NK-92 treated with Interleukin-12 subunit alpha and Interleukin-12 subunit beta, amount 100 ng/mL, for 24 hours (cell line): ENCODE measurements at places on chromosomes 5 and 9.

- no peak for DNase-seq
Observed at GRCh38 chr5:51395666-51396356, 12.6 kb downstream of the ISL1 start.

DNA sequence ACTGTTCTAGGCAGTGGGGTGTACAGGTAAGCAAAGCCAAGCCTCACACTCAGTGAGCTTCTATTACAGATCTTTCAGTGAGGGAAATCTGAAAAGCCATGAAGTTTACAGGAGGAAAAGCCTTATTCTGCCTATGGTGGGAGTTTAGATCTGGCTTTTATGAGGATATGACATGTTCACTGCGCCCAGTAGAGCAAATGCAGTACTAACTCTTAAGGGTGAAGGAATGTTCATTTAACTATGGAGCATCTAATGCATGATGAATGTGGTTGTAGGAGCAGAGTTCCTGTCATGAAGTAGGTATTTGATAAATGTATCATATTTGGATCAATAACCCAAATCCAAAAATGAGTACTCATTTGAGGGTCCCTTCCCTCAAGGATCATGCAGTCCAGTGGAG, 230.2 kb upstream of the PAPPA start:
- no peak for DNase-seq

DNA sequence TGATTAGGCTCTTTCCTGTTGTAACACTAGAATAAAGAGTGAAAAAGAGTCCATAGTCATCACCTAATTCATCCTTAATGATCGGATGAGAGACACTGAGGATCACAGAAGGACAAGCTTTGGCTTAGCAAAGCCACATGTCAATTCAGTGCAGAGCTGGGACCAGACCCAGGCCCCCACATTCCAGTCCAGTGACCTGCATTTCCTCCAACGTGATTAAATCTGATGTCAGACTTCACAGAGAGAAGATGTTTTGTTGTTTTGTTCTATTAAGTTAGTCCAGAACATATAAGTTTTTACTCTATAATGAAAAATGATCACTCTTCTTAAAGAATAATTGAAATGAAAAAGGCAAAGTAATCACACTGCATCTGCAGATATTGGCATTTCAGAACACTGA, 377.9 kb upstream of the PAPPA start:
- no peak for DNase-seq

GRCh38 chr5:139088024-139088423, 110.1 kb downstream of the SIL1 start:
- DNase-seq: no peak

DNA sequence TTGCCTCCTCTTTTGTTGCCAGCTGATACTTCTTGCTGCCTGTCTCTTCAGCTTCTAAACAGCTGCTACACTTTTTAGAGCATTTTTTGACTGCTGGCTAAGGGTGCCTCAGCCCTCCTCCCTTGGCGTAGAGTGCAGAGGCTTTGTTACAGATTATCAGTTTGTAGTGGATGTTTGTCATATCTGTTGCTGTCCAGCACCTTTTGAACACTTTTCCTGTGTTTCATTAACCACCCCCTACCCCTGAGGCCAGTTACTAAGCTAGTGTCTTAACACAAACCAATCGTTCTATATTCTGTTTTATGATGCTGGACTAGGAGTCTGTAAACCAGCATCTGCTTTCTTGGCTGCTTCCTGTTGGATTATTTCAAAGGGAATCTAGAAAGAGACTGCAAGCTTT, 441.5 kb downstream of the DNAH5 start:
- no peak for DNase-seq

DNA sequence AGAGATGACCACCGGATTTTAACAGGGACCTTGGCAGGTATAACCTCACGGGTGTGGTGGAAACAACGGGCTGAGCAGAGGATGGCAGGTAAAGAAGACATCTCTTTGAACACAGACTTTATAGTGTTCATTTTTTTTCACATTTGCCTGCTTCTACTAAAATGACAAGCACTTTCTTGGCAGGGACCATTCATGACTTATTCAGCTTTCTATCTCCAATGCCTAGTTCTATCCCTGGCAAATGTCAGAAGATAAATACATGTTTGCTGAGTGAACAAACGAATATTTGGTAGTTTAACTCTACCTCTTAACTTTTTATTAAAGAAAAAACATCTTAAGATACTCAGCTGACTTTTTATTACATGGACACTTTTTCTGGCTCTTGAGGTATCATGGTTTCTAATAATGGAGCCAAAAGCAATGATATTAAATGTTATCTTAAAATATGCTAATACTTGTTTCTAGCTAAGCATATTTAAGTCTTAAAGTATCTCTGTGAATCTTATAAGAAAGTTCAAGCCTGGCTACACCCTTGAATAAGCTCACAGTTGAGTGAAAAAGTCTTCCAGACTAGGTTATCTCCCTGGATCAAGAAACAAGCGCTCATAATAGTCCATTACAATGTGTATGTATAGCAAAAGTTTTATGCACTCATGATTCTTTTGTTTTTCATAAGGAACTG, 8.5 kb downstream of the ELL2 start:
- no peak for DNase-seq

- DNase-seq: no peak
Observed at GRCh38 chr9:115275753-115276152, 157.8 kb upstream of the TNC start.

DNA sequence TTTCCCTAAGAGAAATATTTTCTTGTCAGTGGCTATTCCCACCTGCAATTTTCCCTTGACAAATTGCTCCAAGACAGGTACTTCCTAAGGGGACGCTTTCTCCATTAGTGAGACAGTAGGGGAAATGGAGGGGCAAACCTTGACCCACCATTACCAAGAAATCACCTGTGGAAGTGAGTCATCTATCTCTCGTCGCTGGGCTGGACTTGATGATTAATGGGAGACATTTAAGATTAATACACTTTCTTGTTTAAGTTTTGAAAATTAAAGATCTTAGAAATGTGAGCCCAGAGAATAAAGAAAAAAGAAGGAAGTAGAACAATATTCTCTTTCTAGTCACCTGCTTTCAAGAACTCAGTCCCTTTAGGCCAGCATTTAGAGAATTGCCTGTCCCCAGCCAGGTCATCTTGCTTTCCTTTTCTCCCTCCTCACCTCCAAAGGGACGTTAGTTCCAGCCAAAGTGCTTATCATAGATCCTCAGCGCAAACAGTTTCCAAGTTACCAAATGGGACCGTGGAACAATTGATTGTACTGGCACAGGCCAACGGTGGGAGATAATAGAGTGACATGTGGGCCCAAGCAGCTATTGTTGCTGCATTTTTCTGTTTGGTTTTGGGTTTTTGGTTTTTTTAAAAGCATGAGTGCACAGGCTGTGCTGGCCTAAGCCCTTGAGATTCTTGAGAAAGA, 284.4 kb downstream of the ENC1 start:
- no peak for DNase-seq

- no peak for DNase-seq
Observed at GRCh38 chr9:37622462-37622861, 28.3 kb upstream of the FRMPD1 start.

GRCh38 chr9:121059998-121060636, 10.0 kb upstream of the C5 start:
- no peak for DNase-seq
